CD4-positive, alpha-beta T cell treated with Interleukin-15 for 4 hours (primary cell): ENCODE measurements at places on chromosomes 7 and 10.

GRCh38 chr7:112748381-112748780, 41.8 kb downstream of the TMEM168 start:
- no peak for DNase-seq

DNA sequence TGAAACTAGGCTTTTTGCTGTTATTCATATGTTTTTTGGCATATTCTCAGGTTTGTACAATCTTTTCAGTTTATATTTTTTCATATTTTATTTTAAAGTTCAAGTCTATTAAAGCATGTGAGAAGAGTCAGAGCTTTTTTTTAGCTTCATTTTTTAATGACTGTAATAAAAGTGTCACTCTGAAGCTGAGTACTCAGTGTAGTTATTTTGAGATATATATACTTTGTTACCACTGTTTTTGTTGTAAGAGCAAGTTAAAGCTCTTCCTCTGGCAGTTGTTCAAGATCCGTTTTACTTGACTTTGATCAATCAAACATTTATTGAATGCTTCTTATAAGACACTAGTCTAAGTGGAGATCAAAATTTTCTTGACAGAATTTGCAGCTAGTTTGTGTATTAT, 37.5 kb downstream of the CASD1 start:
- DNase-seq, result no peak

GRCh38 chr10:20406281-20407104, 490.6 kb downstream of the NEBL start:
- DNase-seq, result no peak

- DNase-seq, result no peak
Observed at GRCh38 chr10:30553626-30554439, 75.7 kb downstream of the LYZL2 start.

- no peak for DNase-seq
Observed at GRCh38 chr10:63738410-63738809, 217.2 kb downstream of the REEP3 start.

DNA sequence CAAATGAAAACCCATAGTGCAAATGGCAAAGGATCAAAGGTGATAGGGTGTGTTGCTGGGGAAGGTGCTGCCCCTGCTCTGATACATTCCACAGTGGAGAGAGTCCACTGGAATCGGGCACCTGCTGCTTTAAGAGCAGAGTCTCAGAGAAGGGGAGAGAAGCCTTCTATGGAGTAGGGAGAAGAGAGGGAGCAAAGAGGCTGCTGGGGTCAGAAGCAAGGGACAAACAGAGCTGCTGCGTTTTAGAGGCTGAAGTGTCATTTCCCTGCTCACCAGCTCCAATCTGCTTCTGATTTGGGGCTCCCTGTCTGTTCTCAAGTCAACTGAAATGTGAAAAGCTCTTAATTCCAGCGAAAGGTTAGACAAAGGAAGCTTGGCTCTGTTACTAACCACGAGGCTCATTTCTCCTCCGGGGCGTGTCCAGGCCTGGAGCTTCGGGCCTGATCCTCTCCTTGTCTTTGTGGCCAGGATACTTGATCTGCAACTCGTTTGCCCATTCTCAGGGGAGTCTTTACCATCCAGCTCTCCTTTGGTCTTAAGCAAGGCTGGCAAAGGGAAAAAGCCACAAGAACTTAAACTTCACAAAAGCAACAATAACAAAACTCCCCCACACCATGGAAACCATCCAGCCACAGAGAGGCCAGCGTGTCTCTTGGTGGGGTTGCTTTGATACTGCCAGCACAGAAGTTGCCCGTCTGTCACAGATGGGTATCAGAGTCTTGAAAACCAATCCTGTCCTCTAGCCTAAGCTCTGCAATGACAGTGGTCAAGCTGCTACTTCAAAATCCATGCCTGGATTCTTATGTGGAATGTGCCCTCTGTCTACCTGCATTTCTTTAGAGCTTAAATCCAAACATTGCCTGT, 692.6 kb downstream of the SUGCT start:
- DNase-seq, result no peak

- DNase-seq, result no peak
Observed at GRCh38 chr7:92057375-92057774, 76.9 kb downstream of the CYP51A1 start.

- DNase-seq, result no peak
Observed at GRCh38 chr10:37813763-37814162, 43.6 kb downstream of the ZNF248 start.

- DNase-seq, result no peak
Observed at GRCh38 chr7:108565987-108566386, 3.5 kb downstream of the THAP5 start.

DNA sequence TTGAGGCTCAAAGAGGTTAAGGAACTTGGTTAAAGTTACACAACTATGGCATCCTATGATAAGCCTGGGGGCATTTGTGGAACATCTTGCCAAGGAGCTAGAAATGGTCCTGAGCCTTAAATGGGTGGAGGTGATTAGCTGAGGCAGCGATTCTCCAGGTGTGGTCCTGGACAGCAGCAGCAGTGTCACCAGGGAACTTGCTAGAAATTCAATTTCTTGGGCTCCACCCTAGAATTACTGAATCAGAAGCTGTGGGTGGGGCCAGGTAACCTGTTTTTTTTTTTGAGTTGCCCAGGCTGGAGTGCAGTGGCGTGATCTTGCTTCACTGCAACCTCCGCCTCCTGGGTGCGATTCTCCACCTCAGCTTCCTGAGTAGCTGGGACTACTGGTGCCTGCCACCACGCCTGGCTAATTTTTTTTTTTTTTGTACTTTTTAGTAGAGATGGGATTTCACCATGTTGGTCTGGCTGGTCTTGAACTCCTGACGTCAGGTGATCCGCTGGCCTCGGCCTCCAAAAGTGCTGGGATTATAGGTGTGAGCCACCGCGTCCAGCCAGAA, 13.1 kb downstream of the RPS24 start:
- no peak for DNase-seq

DNA sequence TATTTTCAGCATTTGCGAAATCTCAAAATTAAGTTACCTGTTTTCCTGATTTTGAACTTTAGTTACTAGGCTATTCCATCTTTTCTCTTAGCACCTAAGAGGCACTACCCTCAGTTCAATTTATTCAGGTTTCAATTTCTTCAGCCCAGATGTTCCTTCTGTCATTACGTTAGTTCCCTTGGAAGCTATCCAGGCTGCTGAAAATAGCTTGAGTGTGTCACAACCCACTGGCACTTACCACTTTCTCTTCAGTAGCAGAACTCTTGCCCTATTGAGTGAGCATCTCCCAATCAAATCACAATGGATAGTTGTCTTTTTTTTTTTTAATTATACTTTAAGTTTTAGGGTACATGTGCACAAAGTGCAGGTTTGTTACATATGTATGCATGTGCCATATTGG, 332.7 kb upstream of the LRGUK start:
- no peak for DNase-seq

DNA sequence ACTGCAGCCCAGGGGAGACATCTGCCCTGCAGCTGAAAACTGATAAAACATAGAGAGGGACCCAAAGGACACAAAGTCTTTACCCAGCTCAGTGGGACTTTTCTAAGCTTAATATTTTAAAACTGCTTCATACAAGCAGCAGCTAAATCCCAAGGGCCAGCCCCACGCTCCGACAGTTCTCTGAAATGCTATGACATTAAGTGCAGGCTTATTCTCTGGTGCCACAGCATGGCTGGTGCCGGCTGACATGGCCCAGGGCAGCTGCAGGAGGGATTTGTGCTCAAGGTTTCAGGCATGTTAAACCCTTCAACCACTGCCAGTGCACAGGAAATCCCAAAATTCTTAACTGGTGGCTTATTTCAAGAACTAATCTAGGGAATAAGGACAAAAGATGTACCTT, 170.9 kb downstream of the PARD3 start:
- DNase-seq, result no peak

GRCh38 chr10:92419740-92420545, 129.0 kb downstream of the MARCHF5 start:
- no peak for DNase-seq

DNA sequence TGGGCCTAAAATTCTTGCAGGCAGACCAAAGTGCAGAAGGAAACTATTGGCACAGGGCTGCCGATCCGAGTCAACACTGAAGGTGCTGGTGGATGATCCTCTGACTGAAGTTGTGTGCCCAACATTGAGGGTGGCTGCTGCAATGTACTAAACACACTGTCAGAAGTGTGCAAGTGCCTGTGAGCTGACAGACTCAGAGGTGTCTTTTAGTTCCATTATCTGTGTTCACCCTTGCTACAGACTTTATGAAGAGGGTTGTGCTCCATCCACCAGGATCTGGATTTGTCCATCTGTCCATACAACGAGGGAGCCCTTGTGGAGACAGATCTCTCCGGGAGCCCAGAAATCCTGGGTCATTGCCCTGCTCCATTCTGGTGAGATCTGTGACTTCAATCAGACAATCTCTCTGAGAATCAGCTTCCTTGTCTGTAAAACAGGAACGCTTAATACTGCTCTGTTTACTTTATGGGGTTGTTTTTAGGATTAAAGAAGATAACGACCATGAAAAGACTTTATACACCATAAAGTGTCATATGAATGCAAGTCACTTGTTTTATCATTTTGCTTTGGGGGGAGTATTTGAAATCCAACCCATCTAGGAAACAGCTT, 9.5 kb upstream of the TRPV6 start:
- no peak for DNase-seq

GRCh38 chr7:108285003-108285368, 154.8 kb upstream of the LAMB4 start:
- DNase-seq, result no peak

GRCh38 chr10:60948851-60949250, 4.9 kb upstream of the RHOBTB1 start:
- no peak for DNase-seq

GRCh38 chr10:97072851-97073665, 112.7 kb downstream of the SLIT1 start:
- peak; percentile 74 for DNase-seq

- DNase-seq, result no peak
Observed at GRCh38 chr10:76779796-76780301, 857.8 kb downstream of the KCNMA1 start.

- DNase-seq, result no peak
Observed at GRCh38 chr10:93596539-93596938, 4.5 kb downstream of the RBP4 start.

- no peak for DNase-seq
Observed at GRCh38 chr7:108178398-108178797, 48.2 kb upstream of the LAMB4 start.

DNA sequence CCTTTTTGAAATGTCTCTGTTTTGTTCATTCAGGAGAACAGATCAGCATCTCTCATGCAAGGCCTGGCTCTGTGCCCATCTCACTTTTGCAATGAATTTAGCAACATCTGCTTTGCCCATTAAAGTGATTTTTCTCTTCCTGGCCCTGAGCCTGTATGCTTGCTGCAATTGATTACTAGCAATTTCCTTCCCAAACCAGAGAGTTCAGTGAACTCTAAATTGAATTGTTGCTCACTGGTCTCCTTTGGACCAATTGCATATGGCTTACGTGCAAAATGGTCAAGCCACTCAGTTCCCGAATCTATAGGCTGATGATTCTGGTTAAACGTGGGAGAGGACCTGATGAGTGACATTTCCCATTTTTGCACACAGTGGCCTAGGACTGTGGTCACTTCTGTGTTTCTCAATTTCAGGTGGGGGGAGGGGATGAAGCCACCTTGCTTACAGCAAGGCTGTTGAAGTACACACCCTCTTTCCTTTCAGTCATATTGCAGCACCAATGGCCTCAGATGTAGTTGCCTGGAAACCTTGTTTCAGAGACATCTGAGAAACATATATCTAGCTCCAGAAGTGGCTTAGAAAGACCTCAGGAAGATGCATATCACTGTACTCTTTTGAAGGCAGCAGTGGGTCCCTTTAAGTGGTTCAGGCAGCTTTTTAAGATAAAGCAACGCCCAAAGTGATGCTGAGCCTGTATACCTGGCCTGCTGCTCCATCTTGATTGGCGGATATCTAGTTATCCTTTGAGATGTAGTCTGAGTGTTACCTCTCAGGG, 201.4 kb downstream of the PTEN start:
- DNase-seq, result peak; percentile 40

DNA sequence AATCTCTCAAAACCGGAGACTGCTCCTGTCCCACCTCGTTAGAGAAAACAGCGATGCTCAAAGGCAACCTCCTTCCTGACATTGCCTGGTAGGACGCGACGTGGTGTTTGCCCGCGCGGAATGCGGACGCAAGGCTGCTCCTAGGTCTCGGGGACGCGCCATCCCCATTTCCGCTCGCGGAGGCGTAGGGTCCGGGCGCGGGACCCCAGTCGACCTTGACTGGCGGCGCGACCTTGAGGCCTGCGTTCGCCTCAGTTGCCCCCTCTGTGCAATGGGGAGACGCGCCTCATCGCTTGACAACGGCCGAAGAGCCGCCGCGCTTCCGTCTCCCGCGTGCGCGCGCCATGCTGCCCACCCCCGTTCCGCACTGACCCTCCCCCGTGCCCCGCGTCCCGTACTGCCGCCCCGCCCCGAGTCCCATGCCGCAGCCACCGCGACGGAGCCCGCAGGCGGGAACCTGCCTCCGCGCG, 412 bp upstream of the PPIA start:
- peak; percentile 37 for DNase-seq

DNA sequence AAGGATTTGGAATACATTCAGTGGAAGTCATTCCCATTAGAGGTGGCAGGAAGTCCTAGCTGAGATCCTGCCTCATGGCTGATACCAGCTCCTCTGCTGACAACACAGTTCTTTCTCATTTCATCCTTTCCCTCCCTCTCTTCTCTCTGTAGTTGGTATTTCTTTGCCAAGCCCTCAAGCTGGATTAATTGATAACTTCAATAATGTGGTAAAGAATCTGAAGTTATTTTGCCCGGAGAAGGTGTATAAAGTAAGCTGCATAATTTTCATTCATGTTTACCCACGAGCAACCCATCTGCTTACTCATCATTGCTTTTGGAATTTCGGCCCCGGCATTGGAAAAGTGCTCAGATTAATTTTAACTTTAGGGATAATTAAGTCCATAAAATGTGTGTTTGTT, 85.2 kb upstream of the PLPP4 start:
- DNase-seq, result no peak

DNA sequence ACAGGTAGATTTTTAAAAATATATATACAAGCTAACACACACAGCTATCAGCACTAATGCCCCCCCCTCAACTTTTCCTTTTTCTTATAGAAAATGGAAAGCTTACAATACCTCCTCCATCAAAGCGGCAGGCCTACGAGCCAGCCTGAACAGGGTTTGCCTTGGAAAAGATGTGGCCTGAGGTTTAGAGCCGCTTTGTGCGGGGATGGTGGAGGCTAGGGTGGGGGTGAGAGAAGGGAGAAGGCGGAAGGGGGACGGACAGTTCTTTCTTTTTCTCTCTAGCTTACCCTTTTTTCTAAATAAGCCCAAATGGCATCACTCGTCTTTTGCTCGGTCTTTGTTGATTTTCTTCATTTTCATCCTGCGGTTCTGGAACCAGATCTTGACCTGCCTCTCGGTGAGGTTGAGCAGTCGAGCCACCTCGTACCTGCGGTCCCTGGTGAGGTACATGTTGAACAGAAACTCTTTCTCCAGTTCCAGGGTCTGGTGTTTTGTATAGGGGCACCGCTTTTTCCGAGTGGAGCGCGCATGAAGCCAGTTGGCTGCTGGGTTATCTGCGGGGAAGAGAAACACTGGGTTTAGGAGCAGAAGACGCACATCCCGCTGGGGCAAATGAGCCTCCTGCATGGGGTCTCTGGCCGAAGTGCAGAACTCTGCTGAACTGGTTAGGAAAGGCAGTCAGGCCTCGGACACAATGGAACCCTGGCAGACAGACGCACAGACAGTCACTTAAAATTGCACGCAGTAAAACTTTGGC, 1.9 kb downstream of the HOXA9 start:
- no peak for DNase-seq
